ENCODE measurements at places on chromosomes 6 and 20. TPM values are rescaled to one million over a fixed set of nuclear protein-coding genes. Genes with fewer than 3 reads are reported as not detected.

DNA sequence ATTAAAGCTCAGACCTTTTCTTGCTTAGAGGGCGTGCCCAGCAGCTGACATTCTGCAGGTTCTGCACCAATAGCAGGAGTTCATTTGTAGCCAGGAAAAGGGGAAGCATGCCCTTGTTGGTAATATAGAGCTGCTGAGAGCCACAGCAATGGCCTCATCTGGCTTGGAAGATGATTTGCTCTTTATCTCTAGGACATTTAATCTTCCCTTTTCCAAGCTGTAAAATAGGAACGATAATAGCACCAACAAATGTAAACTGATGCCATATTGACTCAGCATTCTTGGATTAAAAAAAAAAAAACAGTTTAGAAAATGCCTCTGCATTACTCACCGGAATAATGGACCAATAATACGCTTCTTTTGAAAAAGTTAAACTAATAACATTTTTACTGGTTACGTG lies 93.4 kb upstream of the SLC2A12 start:
- peak; percentile 63 for DNase-seq

GRCh38 chr20:2387180-2387577 lies 6.5 kb downstream of the TGM6 start:
- DNase-seq: peak; percentile 14

DNA sequence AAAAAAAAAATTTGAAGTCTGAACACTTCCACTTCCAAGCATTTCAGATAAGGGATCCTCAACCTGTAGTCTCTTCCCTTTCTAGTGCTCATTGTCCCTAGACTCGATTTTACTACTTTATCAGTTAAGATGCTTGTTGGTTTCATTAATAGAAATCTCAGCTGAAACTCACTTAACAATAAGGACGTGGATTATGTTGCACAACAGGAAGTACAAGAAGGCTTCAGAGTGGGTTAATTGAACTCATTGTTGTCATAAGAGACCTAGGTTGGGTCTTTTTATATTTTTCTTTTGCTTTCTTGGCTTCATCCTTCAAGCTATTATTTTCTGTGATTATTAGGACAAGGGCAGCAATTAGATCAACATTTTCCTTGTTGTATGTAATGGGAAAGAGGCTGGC lies 175.2 kb downstream of the CDKAL1 start:
- no peak for DNase-seq

GRCh38 chr6:125818225-125818657 lies 27.5 kb downstream of the NCOA7 start:
- DNase-seq: no peak

- peak; percentile 82 for DNase-seq
Observed at GRCh38 chr20:36465109-36466080, 75.9 kb upstream of the MYL9 start.

DNA sequence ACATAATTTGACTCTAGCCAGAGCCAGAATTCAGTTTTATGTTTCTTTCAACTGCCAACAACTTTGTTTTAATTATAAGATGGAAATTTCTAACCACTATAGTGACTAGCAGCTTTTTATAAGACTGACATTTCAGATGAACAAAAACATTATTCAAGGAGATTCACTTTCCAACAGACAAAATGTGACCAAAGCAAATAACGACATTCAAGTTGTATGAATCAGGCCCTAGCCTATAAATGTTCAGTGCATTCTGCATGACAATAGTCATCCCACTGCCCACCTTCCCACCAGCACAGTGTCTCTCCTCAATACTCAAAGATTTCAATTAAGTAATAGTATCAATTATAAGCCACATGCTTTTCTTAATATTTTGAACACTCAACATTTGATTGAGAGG lies 200.7 kb downstream of the KHDC1L start:
- peak; percentile 27 for DNase-seq

GRCh38 chr6:21337263-21337662 lies 256.3 kb upstream of the SOX4 start:
- DNase-seq: no peak

DNA sequence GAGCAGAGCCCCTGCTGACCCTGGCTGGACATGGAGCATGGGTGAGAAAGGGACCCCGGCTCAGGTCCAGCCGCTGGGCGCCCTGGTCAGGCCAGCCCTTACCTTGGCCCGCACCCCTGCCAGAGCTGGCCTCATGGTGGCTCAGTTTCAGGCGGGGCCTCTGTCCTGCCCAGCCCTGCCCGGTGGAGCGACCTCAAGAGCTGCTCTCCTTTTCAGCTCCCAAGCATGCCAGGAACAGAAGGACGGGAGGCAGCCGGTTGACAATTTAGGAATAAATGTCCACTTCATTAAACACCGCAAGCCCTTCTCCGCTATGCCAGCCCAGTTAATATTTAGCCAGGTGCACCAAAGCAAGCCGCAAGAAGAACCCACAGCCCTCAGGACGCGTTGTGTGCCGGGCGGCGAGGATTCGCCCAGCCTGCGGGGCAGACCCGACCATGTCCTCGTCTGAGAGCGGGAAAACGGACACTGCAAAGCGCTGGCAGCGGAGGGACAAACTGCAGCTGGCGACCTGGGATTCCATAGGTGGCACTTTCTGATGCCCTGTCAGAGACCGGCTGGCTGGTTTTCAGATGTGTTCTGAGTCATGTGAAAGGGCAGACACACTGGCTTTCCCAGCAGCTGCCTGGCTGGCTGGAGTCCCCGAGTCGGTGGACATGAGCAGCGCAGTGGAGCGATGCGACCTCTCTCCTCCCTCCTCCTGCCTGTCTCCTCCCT lies 221.9 kb downstream of the TTLL2 start:
- DNase-seq: no peak

GRCh38 chr20:42775866-42776265 lies 413.8 kb downstream of the PTPRT start:
- DNase-seq: no peak

DNA sequence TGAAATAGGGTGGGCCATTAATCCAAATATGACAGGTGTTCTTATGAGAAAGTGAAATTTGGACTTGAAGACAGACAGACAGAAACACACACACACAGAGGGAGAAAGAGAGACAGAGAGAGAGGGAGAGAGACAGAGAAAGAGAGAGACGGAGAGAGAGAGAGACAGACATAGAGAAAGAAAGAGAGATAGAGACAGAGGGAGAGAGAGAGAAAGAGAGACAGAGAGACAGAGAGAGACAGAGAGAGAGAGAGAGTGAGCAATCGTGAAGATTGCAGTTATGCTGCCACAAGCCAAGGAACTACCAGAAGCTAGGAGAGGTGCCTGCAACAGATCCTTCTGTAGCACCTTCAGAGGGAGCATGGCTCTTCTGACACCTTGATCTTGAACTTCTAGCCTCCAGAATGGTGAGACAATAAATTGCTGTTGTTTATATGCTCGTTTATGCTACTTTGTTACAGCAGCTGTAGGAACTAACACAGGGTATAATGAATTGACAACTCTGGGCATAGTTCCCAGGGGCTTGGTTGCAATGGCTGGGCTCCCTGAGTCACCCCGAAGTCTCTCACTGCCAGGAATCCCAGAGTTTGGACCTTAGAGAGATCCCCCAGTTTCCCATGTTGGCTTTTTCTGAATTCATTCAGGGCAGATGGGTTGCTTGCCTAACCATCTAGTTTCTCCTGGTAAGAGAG lies 44.7 kb upstream of the ECI2 start:
- DNase-seq: no peak

DNA sequence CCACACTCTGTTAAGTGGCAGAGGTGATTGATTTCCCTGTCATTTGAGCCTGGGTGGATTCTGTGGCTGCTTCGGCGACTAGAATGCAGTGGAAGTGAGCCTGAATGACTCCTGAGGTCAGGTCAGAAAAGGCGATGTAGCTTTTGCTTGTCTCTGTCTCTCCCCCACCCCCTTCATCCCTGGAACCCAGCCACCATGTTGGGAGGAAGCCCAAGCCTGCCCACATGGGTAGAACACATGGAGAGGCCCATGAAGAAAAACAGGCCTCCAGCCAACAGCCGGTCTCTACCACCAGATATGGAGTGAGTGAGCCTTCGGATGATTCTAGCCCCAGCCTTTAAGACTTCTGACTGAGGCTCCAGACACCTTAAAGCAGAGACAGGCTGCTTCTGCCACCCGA lies 181.0 kb downstream of the TFAP2C start:
- no peak for DNase-seq

DNA sequence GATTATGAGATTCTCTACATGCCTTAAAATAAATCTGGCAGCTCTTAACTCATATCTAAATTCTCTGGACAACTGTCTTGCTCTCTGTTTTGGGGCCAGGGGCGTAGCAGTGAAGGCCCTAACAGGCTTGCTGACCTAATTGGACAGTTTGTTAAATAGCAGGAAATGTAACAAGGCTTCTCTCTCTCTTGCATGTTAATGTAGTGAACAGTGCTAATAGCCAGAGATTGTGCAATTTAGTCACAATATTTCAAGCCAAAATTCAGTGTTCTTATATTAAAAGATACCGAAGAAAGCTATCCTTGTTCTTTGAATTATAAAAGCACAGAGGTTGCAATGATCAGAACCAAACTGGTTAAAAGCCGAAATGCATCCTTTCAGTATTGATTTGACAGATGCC lies 3.0 kb downstream of the PPP1R3D start:
- no peak for DNase-seq

DNA sequence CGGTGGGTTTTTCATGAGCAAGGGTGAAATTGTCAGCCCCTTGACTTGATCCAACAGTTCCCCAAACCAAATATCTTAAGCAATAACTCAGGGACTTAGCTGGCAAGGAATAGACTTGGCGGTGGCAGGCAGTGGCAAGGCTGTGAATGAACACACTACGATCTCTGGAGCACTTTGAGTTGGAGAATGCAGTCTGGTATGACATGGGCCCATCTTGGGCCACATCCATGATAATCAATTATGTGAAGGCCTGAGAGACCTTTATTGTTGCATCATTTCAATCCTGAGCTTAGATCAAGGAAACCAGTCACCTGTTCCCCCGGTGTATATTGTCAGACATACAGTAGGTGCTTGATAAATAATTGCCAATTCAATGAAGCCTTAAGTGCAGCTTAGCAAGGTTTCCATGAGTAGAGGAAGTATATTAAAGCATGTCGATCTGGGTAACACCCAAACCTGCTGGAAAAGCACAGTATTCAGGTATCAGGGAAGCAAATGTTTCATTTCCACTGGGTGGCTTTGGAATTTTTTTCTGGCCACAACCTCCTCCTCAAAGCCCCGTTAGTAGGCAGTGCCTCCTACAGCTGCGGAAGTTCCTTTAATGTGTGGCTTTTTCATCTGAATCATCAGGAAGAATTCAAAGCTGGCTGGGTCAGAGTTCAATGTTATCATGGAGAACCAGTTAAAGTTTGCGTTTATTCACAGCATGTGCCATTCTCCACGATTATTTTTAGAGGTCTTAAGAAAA lies 10.2 kb downstream of the CASS4 start:
- peak; percentile 90 for DNase-seq

DNA sequence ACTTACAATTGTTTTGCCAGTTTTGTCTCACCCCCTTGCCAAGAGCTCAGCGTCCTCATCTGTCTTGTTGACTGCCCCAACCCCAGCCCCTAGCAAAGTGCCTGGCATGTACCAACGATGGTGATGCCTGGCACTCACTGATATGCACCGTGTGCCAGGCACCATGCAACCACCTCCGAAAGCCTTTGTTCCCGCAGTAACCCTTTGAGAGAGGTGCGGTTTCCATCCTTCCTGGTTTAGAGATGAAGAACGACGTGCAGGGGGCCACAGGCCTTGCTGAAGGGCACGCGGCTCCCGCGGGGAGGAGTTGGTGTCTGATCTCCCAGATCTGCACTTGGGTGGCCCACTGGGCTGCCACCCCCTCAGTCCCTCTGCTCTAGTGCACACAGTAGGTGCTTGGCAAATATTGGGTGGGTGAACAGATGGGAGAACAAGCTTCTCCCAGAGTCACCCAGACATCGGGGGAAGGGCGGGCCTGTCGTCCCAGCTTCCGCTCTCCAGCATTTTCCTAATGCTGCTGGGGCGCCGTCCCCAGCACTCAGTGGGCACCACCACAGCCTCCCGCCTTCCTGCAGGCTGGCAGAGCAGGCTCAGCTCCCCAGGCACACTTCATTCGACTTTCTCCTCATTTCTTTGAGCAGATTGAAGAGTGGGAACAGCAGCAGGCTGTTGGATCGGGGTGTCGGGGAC lies 35.3 kb downstream of the DLGAP4 start:
- no peak for DNase-seq

DNA sequence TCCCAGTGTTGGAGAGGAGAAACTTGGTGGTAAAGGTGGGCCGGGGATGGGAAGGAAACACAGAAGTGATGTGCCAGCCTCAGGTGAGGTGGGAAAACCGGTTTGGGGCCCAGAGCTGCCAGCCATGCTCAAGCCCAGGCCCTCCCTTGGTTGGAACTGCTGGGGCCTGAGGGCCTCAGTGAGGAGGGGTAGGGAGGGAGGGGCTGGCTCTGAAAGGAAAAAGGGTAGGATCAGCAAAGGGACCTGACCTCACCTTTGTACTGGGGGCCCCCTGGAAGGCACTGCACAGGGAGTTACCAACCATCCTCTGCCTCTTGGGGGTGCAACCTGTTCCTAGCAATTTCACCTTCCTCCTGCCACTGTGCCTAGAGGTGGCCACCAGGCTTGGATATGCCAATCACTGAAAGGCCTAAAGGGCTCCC lies 1.8 kb upstream of the SPEF1 start:
- no peak for DNase-seq

DNA sequence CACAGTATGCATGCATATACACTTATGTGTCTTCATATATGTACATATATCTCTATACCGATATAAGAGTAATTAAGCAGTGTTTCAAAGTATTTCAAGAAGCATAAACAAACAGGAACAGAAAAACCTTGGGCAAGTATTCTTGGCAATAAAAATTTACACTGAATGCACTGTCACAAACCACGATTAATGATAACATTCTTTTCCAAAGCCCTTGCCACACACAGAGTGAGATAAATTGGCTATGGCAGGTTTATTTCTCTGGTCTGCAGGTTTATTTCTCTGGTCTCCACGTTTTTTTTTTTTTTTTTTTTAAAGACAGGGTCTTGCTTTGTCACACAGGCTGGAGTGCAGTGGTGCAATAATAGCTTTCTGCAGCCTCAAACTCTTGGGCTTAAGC lies 73.0 kb downstream of the PPP1R3G start:
- DNase-seq: no peak

DNA sequence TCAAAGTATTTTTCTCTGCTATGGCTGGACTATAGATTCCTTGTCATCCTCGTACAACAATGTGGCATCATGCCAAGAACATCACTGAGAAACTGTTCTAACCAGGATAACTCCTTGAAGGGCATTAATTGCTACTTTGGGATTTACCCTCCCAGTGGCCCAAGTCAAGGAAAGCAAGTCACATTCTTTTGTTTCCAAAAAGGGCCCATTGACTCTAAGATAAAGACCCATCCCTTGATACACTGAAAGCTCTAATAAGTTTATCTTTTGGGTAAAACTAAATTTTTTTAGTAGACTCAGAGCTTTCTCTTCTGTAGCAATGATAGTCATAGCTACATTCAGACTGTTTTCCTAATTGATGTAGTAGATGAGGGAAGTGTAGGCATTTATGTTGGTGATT lies at the start of gene OR2J3:
Gene OR2J3 (plus strand): TSS at position 301 of the 400 bp plus-strand sequence. CDS start 3,833 bp downstream, outside the sequence.
- DNase-seq: no peak

The MUC21 gene
- not detected for total RNA-seq

The ACOT8 gene
- 39.1 TPM for total RNA-seq

The CD40 gene
- 2.6 TPM for total RNA-seq

The ATP9A gene
- total RNA-seq: 1.8 TPM

The ADGRF4 gene
- 0.13 TPM for total RNA-seq

The SYCP2L gene
- total RNA-seq: not detected

The PRDM13 gene
- under 0.01 TPM for total RNA-seq

The SAPCD1 gene
- total RNA-seq: 1.5 TPM

The HLA-F gene
- total RNA-seq: 2.4 TPM

The C20orf141 gene
- total RNA-seq: not detected

The BPIFB2 gene
- not detected for total RNA-seq

The C20orf96 gene
- 2.8 TPM for total RNA-seq

The BTN1A1 gene
- not detected for total RNA-seq

Data from LHCN-M2 (cell line).